Stomach (tissue), 19 donors: ENCODE measurements at places on chromosomes 16 and 17. TPM values are rescaled to one million over a fixed set of nuclear protein-coding genes. Genes with fewer than 3 reads are reported as not detected.

DNA sequence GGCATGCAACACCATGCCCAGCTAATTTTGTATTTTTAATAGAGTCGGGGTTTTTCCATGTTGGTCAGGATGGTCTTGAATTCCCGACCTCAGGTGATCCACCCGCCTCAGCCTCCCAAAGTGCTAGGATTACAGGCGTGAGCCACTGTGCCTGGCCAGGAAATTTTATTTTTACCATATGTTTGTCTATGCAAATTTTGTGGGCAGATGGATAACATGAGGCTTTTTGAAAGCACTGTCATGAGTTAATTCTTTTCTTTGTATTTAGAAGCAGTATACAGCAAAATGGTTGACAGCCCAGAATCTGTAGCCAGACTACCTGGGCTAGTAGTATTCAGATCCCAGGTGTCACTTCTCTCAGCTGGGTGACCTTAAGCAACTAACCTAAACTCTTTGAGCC lies 8.5 kb upstream of the KPNB1 start:
- H3K27ac ChIP-seq = no peak overlapping the region
- no peak for DNase-seq
- H3K27me3 ChIP-seq = no peaks in the 10 kb centered on the region
- H3K4me3 ChIP-seq = no peak overlapping the region
- H3K36me3 ChIP-seq = peaks cover 11% of the 10 kb centered on the region
- no peaks in the 10 kb centered on the region for H3K4me1 ChIP-seq

DNA sequence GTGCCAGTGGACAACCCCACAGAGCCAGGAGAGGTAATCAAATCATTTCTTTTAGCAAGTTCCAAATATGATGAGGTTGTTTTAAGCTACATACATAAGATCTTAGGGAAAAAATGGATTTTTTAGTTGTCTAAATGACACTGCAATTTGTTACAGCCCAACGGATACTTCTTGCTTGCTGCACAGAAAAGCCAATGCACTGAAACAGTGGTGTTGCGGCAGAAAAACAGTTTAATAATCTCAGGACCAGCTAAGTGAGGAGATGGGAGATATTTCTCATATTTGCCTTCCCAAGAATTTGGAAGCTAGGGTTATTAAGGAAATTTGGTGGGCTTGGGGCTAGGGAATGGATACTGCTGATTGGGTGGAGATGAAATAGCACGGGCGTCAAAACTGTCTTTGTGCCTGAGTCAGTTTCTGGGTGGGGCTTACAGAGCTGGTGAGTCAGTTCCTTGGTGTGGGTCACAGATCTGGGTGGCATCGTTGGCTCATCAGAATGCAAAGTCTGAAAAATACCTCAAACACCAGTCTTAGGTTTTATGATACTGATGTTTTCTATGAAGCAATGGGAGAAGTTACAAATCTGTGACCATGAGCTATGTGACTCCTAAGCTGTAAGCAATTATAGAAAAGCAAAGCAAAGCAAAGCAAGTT lies 255.4 kb downstream of the IRX3 start:
- no peaks in the 10 kb centered on the region for H3K36me3 ChIP-seq
- H3K4me3 ChIP-seq = no peak overlapping the region
- no peak overlapping the region for H3K27ac ChIP-seq
- DNase-seq = no peak

DNA sequence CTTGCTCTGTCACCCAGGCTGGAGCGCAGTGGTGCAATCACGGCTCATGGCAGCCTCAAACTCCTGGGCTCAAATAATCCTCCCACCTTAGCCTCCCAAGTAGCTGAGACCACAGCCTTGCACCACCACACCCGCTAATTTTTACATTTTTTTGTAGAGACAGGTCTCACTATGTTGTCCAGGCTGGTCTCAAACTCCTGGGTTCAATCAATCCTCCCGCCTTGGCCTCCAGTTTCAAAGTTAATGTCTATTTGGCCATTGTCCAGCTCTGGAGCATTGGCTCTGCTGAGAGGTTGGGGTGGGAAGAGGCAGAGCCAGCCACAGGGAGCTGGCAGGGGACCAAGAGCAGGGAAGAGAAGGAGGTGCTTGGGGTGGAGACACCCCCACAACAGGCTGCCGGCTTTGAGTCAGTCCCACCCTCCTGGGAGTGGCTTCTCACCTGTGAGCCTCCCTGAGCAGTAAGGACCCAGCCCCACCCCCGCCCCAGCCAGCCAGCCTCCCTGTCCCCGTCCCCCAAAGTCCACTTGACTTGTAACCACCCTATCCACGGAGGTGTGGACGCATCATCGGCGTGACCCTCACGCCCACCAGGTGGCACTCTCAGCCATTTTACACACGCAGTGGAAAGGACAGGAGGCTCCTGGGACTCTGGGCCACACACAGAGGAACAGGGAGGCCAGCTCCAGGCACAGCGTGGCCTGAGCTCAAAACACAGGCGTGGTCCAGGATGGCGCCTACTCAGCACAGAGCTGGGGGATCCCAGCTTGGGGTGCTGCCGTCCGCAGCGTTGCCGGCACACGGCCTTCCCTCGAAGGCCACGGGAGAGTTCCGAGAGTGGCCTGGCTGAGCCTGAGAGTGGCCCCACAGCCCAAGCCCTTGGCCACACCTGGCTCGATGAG lies 22.8 kb upstream of the PVALEF start:
- peaks cover 12% of the 10 kb centered on the region for H3K4me1 ChIP-seq
- DNase-seq = peak; percentile 87
- no peak overlapping the region for H3K4me3 ChIP-seq
- H3K27me3 ChIP-seq = no peaks in the 10 kb centered on the region

- no peak overlapping the region for H3K4me3 ChIP-seq
- peak; percentile 47 for DNase-seq
- peaks cover 14% of the 10 kb centered on the region for H3K4me1 ChIP-seq
- H3K36me3 ChIP-seq = no peaks in the 10 kb centered on the region
- no peak overlapping the region for H3K27ac ChIP-seq
- no peaks in the 10 kb centered on the region for H3K27me3 ChIP-seq
Measured at GRCh38 chr17:72726936-72727335, 365.6 kb downstream of the SLC39A11 start.

DNA sequence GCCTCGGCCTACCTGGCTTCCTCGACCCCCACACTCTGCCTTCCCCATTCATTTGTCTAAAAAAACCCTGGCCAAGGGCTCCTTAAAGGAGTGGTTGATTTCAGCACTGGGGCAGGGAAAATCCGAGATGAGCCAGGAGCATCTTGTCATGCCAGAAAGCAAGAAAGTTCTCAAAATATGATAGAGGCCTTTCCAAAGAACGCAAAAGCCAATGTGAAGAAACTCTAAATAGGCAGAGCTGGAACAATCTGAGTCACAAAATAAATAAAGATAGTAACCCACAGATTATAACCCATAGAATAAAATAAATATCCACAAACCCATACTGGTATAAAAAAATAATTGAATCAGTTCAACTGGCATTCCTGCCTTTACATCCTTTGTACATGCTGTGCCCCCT lies 192.3 kb upstream of the SALL1 start:
- H3K27me3 ChIP-seq = no peaks in the 10 kb centered on the region
- no peak overlapping the region for H3K27ac ChIP-seq
- no peak for DNase-seq
- no peaks in the 10 kb centered on the region for H3K4me1 ChIP-seq

DNA sequence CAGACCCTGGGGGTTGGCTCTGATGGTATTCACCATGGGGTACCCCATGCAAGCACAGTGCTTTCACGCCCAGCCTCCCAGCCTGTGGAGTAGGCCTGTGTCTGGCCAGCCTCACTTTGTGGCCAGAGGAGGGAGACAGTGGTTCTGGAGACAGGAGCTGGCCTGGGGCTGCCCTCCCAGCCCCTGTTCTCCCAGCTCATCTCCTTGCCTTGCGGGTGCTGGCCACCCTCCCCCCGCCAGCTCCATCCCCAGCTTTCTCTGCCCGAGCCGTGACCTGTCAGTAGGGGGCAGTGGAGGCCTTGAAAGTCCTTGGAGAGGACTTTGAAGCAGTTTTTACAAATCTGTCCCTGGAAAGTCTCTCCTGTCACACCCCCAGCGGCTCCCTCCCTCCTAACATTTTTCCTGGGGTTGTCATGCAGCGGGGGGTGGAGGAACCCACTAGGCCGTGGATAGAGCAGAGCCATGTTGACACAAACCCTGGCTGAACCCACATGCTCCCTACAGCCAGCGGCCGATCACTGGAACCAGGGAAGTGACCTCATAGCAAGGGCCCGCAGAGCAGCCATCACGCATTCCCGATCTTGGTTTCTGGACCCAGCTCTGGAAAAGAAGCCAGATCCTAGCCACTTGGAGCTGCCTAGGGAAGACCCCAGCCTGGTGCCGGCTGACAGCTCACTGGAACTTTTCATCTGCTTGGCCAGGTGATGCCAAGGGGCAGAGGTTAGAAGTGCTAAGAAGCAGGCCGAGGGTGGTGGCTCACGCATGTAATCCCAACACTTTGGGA lies 289.4 kb downstream of the SEC14L1 start:
- DNase-seq = peak; percentile 85
- H3K27ac ChIP-seq = peak overlapping the region; percentile 55
- no peaks in the 10 kb centered on the region for H3K27me3 ChIP-seq
- H3K36me3 ChIP-seq = peaks cover 2% of the 10 kb centered on the region
- no peak overlapping the region for H3K4me3 ChIP-seq

- peak overlapping the region; percentile 98 for H3K27ac ChIP-seq
- H3K27me3 ChIP-seq = no peaks in the 10 kb centered on the region
- no peaks in the 10 kb centered on the region for H3K36me3 ChIP-seq
- peaks cover 18% of the 10 kb centered on the region for H3K4me1 ChIP-seq
- peak; percentile 74 for DNase-seq
Measured at GRCh38 chr17:59963738-59964481, 630 bp downstream of the RNFT1 start.

GRCh38 chr17:17028059-17028877 lies 14.0 kb upstream of the MPRIP start:
- peak overlapping the region; percentile 80 for H3K27ac ChIP-seq
- H3K36me3 ChIP-seq = no peaks in the 10 kb centered on the region
- H3K4me3 ChIP-seq = no peak overlapping the region
- peaks cover 53% of the 10 kb centered on the region for H3K4me1 ChIP-seq

DNA sequence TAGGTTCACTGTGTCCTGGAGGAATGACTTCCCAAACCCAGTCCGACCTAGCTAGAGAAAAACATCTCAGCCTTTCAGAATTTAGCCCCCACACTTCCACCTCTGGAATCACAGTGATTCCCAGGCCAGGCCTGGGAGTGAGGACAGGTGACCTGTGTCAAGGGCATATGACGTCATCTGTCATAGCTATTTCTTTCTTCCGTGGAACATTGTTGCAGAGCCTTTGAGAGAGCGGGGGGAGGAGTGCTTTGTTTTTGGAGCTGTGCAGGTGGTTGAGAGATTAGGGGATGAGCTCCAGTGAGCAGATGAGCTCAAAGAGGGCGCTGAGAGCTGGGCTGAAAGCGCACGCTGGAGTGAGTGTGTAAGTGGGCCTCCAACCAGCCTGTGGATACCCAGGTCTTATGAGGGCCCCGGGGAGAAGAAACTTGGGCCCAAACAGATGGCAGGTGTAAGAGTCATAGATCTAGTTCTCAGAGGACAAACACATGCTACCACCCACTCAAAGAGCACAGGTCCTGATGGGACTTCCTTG lies 344.8 kb downstream of the SNX29 start:
- no peaks in the 10 kb centered on the region for H3K36me3 ChIP-seq
- DNase-seq = no peak
- H3K27me3 ChIP-seq = no peaks in the 10 kb centered on the region
- no peak overlapping the region for H3K27ac ChIP-seq

GRCh38 chr17:511833-512251 lies 159.2 kb upstream of the RPH3AL start:
- H3K4me3 ChIP-seq = no peak overlapping the region
- no peaks in the 10 kb centered on the region for H3K36me3 ChIP-seq
- no peaks in the 10 kb centered on the region for H3K27me3 ChIP-seq
- DNase-seq = no peak

DNA sequence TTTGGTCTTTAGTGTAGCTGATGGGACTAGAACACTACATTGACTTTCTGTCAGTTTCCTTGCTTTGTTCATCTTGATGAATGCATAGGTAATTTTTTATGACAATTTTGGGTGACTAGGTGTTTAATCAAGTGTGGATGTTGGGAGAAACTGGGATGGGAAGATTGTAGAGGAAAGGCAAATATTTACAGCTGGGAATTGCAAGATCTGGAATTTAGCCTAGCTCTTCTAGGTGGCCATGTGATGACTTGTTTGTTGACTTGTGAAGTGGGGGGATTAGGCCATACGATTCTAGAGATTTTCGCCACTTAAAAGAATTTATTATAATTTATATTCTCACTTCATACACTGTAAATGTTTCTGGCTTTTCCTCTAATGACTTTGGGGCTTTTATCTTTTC lies 480.3 kb upstream of the GOT2 start:
- H3K27me3 ChIP-seq = no peaks in the 10 kb centered on the region
- no peaks in the 10 kb centered on the region for H3K4me1 ChIP-seq
- H3K36me3 ChIP-seq = no peaks in the 10 kb centered on the region
- no peak overlapping the region for H3K27ac ChIP-seq
- no peak overlapping the region for H3K4me3 ChIP-seq
- DNase-seq = no peak

GRCh38 chr17:8753976-8754440 lies 4.3 kb downstream of the SPDYE4 start:
- H3K4me1 ChIP-seq = no peaks in the 10 kb centered on the region
- H3K27ac ChIP-seq = no peak overlapping the region
- DNase-seq = peak; percentile 58
- no peaks in the 10 kb centered on the region for H3K36me3 ChIP-seq

- H3K4me1 ChIP-seq = peaks cover 13% of the 10 kb centered on the region
- no peak overlapping the region for H3K27ac ChIP-seq
Measured at GRCh38 chr17:7177954-7178477, 1.2 kb downstream of the ASGR1 start.

DNA sequence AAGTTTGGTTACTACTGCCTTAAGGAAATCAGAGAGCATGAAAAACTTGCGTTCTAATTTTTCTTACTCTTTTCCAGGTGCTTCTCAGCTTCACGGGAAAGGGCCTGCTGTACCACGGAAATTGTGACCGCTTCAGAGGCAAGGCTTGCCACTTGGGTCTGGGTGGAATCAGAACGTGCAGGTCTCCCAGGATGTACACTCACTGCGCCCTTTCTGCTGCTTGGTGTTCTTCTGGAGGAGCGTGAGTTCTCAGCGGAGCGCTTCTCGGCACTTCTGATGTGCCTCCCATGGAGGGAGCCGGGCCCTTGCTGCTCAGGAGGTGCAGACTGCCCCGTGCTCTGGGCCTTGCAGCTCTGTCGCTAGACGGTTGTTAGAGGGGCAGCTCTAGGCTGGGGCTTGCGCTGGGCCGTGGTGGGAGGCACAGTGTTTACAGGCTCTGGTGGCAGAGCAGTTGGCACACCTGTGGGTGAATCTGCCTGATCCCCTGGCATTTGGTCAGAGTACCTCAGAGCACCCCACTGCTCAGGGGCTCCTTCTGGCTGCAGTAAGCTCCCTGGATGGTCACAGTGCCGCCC lies 32.8 kb downstream of the UBN1 start:
- peaks cover 92% of the 10 kb centered on the region for H3K36me3 ChIP-seq
- no peak overlapping the region for H3K27ac ChIP-seq
- no peaks in the 10 kb centered on the region for H3K27me3 ChIP-seq

- H3K4me3 ChIP-seq = no peak overlapping the region
- no peak for DNase-seq
- no peaks in the 10 kb centered on the region for H3K4me1 ChIP-seq
Measured at GRCh38 chr16:20114356-20114755, 40.7 kb upstream of the GPR139 start.

- peaks cover 39% of the 10 kb centered on the region for H3K4me1 ChIP-seq
- no peaks in the 10 kb centered on the region for H3K27me3 ChIP-seq
- H3K36me3 ChIP-seq = peaks cover 69% of the 10 kb centered on the region
Measured at GRCh38 chr16:85652431-85653221, 36.1 kb downstream of the GINS2 start.

BAHCC1 gene
- total RNA-seq = 10.3 TPM

CMTM4 gene
- 10.5 TPM for total RNA-seq

KRT27 gene
- total RNA-seq = not detected

MPO gene
- total RNA-seq = not detected

CA4 gene
- total RNA-seq = not detected

SCNN1B gene
- 41.4 TPM for total RNA-seq

TMEM208 gene
- 34.4 TPM for total RNA-seq

ARL5C gene
- not detected for total RNA-seq

CRYM gene
- not detected for total RNA-seq

FOXN1 gene
- 0.43 TPM for total RNA-seq

PRAC2 gene
- not detected for total RNA-seq
